ENCODE measurements at places on chromosomes 3 and 15.

DNA sequence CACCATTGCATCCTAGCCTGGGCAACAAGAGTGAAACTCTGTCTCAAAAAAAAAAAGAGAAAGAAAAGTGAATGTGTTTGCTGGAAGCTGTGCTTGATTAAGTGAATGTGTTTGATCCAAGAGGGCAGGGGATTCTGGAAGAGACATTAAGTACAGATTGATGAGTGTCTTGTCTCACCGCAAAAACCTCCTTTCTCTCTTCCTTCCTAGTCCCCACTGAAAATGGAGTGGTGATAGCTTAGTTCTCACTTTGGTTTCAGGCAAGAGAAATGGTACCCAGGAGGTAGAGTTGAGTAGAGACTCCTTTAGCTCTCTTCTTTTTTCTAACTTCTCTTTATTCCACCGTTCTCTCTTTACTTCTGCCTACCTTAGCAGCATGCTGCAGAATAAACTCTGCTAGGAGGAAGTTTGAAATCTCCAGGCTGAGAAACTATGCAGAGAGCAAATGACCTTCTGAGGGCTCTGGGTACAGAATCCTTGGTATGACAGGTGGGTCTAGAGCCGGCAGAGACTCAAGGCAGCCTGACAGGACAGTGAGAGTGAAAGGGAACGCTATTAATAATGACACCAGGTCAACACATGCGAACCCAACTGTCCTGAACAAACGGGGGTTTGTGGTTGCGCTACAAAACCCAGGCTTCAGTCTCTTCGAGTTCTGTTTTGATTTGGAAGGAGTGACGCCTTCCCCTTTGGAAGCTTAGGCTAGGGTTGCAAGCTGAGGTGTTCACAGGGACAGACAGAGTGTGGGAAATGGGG lies 74.9 kb downstream of the SMAD3 start:
- ATAC-seq, result peak; percentile 39

- ATAC-seq, result no peak
Observed at GRCh38 chr3:32791833-32792232, 26.0 kb upstream of the TRIM71 start.

DNA sequence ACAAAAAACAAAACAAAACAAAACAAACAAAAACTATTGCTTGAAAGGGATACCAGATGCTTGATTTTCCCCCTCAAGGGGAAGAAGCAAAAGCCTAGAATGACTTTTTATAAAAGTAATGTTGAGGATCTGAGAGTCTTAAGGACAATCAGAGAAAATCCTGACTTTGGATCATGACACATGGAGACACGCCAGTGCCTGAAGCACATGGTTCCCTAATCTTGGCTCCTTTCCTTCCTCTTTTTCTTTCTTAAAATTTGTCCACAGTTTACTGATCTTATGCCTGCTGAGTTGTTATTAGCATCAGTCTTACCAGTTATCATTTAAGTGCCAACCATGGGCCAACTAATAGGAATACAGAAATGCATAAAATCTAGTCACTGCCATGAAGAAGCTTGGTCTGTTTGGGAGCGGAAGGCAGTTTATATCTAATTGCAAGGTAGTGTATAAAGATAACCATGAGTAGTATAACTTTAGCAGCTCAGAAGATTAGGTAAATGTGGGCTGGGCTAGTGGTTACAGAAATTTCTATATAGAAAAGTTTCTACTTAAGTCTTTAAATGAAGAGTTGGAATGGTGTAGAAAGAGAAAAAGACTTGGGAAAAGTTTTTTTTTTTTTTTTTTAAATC lies 6.9 kb downstream of the GLCE start:
- ATAC-seq, result no peak

- no peak for ATAC-seq
Observed at GRCh38 chr3:155712008-155712407, 32.9 kb downstream of the PLCH1 start.

DNA sequence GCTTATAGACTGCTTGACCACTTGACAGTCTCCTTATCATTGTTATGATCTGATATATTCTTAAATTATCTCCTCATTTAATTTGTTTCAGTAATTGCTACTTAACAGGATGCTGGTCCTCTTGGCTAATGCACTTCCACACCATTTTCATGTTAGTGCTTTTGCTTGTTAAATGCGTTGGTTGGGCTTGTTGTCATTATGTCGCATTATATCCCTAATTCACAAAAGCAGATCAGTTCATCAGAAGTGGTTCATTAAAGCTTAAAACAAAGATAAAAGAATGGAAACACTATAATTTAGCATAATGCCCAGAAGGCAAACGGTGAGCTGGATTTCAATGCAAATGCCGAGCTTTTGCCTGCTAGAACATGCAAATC lies 17.1 kb upstream of the EHHADH start:
- no peak for ATAC-seq

DNA sequence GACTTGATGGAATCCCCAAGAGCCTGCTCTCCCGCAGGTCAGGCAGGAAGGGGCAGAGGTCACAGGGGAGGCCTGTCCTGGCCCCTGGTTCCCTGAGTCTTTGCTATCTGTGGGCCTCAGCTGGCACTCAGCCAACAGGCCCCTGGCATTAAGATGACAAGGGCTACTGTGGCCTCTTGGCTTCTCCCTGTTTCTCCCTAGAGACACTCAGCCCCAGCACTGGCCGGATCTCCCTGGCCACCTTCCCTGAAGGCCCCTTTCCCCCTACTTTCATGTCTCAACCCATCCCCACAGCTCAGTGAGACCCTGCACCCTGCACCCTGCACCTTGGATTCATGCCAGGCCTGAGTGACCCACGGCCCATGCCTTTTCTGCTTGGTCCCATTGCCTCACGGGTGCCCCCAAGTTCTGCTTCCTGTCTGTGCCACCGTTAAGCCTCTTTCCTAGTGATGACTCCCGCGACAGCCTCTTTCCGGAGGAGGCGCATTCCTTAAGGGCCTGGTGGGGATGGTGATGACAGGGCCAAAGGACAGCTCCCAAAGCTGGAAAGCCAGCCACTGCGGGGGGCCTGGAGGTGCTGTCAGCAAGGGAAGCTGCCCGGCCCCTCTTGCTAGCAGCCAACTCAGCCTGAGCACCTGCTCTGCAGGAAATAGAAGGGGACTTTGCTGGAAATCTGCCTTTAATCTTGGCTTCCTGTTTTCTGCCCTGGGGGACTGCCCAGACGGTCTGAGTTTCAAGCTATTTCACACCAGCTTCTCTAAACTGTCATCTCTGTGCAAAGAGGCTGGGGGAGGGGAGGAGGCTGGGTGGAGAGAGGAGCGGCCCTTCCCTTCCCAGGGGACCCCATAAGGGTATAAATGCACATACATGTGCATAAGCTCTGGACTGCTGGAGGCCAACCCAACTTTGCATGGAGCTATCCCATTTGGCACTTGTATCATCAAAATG lies 4.8 kb upstream of the CSK start:
- ATAC-seq, result peak; percentile 54

- peak; percentile 26 for ATAC-seq
Observed at GRCh38 chr3:28940530-28940929, 340.3 kb upstream of the RBMS3 start.

GRCh38 chr15:80426316-80426715 lies 22.1 kb downstream of the ARNT2 start:
- no peak for ATAC-seq

DNA sequence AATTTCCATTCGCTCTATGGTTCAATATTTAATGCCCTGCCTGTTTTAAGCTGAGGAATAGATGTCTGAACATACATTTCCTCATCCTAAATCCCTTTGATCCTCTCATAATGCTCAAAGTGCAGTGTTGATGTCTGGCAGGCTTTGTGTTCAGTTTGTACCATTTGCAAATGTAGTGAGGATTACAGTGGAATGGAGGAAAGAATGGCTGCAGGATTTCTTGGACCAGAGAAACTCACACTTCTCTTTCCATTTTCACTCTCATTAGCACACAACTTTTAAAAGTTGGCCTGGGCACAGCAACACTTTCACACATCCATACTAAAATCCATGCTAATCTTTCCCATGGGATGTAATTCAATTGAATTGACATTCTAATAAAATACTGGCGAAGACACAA lies 28.6 kb upstream of the THRB start:
- no peak for ATAC-seq

DNA sequence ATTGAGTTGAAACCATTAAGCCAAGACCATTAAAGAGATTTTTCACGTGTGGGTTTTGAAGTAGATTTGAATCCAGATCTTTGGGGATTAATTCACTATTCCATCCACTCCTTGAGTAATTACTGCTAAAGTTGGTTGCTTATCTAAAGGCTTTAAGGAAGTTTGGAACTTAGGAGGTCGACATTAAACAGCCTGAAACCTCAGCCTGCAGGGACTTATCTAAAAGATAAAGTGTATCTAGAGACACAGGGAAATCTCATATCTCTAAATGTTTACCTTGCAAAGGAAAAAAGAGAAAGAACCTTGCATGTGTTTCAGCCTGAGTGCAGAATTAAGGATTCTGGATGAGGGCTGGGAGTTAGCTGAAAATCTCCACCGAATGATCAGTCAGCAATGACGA lies 158.6 kb downstream of the MEIS2 start:
- no peak for ATAC-seq

DNA sequence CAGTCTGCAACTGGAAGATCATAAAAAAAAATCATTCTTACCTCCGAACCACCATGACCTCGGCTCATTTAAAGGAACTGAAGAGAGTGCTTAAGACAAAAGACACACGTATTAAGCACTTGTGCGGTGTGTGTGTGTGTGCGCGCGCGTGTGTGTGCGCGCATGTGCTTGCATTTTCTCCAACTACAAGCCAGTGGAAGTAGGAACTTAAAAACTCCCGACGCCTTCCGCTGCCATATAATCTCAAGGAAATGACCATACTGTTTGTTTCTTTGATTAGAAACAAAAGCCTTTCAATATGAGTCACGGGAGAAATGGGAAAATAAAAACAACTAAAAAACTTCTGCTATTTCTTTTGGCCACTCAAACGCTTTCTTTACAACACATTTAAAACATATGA lies 32.4 kb downstream of the FRMD4B start:
- no peak for ATAC-seq

GRCh38 chr3:170226426-170226960 lies 4.3 kb downstream of the PRKCI start:
- no peak for ATAC-seq

DNA sequence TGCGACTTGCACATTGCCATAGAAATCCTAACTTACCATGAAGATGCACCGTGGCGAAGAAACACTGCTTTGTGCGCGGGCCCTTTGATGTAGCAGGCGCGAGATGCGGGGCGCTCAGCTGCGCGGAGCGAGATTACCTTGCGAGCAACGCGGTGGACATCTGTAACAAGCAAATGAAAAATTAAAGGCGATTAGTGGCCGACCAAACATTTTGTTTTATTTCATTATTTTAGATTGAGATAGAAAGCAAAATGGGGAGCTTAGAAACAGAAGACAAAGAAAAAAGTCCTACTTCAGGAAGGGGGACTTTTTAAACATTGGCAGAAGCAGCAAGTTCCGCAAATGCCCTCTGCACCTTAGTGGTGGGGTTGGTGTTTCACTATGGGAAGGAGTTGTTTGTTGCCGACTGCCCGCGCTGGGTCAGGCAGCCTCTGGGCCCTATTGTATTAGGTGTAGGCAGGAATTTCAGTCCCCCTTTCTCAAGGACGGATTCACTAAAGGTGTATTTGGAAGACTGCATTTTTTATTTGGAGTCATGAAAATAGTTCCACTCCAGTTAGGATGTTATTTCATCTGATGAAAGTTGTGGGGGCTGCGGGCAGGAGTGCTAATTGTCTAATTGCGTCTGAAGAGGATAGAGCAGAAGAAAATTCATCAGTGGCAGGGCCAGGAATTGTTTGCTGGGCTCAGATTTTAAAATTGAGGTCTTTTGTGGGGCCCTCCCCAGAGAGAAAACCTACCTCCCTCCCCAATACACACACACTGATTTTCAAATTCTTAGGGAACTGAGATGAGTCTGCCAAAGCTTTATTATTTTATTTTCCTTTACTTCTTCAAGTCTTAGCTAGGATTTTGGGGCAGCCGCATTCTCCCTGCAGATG lies 17.4 kb downstream of the ZIC4 start:
- ATAC-seq, result no peak

DNA sequence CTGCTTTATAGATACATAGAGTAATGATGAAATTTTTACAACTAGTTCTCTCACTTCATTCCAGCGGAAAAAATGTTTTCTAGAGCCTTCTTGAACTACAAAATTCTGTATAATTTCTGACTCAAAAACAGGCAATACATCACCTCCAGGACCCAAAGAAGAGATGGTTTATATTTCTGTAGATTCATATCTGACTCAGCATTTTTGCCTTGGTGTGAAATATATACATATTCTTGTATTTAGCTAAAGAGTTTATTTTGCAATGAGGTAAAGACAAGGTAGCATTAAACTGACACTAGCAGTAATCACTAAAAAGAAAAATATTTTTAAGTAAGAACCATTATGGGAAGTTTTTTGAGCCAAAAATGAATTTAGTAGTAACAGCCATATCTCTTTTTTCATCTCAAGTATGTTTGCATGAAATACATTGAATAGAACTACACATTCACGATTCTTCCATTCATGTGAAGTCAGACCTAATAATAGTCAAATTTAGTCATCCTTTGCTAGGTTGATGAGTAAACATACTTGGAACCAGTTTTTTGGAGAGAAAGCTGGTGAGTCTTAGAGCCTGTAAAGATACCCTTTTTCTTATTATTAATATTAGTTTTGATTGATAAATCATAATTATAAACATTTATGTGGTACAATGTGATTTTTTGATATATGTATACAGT lies 31.6 kb downstream of the COL8A1 start:
- no peak for ATAC-seq

- no peak for ATAC-seq
Observed at GRCh38 chr3:161264852-161265251, 43.7 kb downstream of the NMD3 start.

- ATAC-seq, result no peak
Observed at GRCh38 chr3:126130081-126130855, 46.3 kb upstream of the SLC41A3 start.

- no peak for ATAC-seq
Observed at GRCh38 chr3:101270149-101270548, 50.2 kb downstream of the IMPG2 start.

DNA sequence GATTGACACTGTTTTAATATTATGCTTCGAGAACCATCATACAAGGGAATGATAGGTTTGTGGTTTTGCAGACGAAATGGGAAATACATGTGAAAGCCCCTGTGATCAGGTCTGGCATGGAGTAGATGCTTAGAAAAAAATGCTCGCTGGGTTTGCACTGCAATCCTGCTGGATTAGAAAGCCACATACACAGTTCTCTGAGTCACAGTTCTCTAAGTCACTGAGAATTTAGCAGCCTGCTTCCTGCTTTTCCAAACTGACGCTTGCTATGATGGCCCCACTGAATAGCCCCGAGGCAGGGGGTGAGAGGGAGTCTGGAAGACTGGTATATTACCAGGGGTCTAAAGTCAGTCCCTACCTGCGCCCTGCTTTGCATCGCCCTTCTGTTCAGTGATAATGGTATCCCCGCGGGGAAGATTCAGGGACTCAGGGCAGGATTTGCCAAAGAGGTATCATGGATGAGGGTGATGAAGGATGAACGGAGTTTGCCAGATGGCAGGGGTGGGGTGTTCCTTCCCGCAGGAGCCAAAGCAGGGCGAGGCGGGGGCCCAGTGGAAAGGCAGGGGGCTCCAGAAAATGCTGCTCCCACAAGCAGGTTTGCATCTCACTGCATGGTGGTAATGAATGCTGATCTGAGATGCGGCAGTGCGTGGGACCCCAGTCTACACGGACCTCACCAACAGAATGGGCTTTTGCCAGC lies 82.3 kb downstream of the IQSEC1 start:
- ATAC-seq, result no peak

- no peak for ATAC-seq
Observed at GRCh38 chr3:195896361-195897080, 11.8 kb downstream of the TNK2 start.
